ENCODE measurements at places on chromosomes 6 and 20. TPM values are rescaled to one million over a fixed set of nuclear protein-coding genes. Genes with fewer than 3 reads are reported as not detected.

DNA sequence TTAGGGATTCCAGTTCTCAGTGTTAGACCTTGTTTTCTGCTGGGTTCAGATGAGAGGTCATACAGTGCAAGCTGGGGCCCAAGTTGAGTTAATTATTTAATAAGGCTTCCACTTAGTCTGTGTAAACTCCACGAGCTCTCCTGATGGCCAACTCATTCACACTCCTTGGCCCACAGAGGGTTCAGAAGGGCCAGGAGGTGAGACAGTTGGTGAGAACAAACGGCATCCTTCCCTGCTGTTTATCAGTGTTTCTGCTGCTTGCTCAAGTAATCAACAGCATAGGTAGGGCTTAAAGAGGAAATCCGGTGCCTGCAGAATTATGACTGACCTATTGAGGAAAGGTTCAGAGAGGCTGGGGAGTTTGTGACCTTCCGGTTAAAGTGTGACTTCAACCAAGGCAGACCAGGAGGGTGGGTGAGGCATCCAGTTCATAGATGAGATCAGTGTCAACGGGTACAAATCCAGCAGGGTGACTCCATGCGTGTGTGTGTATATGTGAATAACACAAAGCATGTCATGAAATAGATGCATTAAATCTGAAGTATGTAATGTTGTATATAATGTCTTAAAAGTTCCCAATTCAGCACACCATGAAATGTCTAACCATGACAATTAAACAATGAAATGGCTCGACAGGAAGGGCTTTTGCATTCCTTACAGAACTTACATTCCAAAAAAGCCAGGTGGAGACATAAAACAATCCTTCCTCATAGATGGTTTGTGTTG, 37.4 kb upstream of the BCAS1 start:
- peaks cover 5% of the 10 kb centered on the region for H3K27me3 ChIP-seq
- H3K27ac ChIP-seq = no peak overlapping the region
- no peaks in the 10 kb centered on the region for H3K36me3 ChIP-seq
- DNase-seq = no peak

- H3K36me3 ChIP-seq = no peaks in the 10 kb centered on the region
- no peaks in the 10 kb centered on the region for H3K27me3 ChIP-seq
- peaks cover 8% of the 10 kb centered on the region for H3K4me1 ChIP-seq
- no peak overlapping the region for H3K27ac ChIP-seq
These were observed 27.8 kb downstream of the LRRC1 start for GRCh38 chr6:53822401-53823125.

GRCh38 chr20:48808382-48809034, 19.3 kb downstream of the PREX1 start:
- H3K4me3 ChIP-seq = no peak overlapping the region
- no peak for DNase-seq
- H3K36me3 ChIP-seq = peaks cover 55% of the 10 kb centered on the region
- peaks cover 23% of the 10 kb centered on the region for H3K4me1 ChIP-seq
- no peaks in the 10 kb centered on the region for H3K27me3 ChIP-seq

- peaks cover 66% of the 10 kb centered on the region for H3K36me3 ChIP-seq
- peak overlapping the region; percentile 94 for H3K27ac ChIP-seq
- peak overlapping the region; percentile 93 for H3K4me3 ChIP-seq
- no peaks in the 10 kb centered on the region for H3K27me3 ChIP-seq
These were observed 5.6 kb downstream of the PIM1 start for GRCh38 chr6:37175332-37176267.

DNA sequence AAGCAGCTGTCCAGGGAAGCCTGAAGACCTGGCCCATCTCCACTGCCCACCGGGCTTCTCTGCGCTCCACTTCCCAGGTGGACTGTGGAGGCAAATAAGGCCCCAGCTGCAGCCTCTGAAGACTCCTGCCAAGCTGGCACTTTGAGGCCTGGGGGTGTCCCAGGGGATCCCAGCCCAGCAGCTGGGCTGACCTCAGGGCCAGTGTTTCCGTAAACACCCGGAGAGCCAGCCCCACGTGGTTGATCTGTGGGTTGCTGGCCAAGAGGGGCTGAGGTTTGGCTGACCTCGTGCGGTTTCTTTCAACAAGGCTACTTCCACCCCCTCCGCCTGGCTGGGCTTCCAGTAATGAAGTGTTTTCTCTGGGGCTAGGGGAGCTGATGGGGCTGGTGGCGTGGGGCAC, 12.4 kb upstream of the CCN5 start:
- no peak for DNase-seq
- H3K36me3 ChIP-seq = no peaks in the 10 kb centered on the region
- H3K27me3 ChIP-seq = no peaks in the 10 kb centered on the region
- H3K27ac ChIP-seq = no peak overlapping the region
- H3K4me1 ChIP-seq = no peaks in the 10 kb centered on the region
- H3K4me3 ChIP-seq = no peak overlapping the region

DNA sequence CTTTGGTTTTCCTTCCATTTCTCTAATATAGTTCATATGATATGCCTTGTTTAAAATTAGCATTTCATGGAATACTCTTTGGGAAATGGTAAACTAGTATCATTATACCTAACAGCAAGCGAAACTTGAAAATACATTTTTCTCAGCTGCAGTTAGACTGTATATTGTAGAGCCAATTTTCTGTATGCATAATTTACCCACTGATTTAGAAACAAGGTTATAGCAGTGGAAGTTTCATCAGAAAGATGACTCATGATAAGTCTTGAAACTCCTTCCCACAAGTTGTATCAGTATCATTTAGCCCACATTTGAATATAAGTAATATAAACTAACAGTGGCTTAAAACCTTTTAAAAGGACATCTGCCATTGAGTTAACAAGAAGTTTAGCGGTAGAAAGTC, 164.8 kb upstream of the BMP5 start:
- no peaks in the 10 kb centered on the region for H3K36me3 ChIP-seq
- H3K27ac ChIP-seq = no peak overlapping the region
- H3K4me3 ChIP-seq = no peak overlapping the region
- no peaks in the 10 kb centered on the region for H3K4me1 ChIP-seq
- H3K27me3 ChIP-seq = no peaks in the 10 kb centered on the region
- no peak for DNase-seq

- H3K4me3 ChIP-seq = no peak overlapping the region
- no peak for DNase-seq
- no peaks in the 10 kb centered on the region for H3K4me1 ChIP-seq
- no peak overlapping the region for H3K27ac ChIP-seq
- H3K27me3 ChIP-seq = no peaks in the 10 kb centered on the region
These were observed 143.5 kb downstream of the FLRT3 start for GRCh38 chr20:14193885-14194284.

DNA sequence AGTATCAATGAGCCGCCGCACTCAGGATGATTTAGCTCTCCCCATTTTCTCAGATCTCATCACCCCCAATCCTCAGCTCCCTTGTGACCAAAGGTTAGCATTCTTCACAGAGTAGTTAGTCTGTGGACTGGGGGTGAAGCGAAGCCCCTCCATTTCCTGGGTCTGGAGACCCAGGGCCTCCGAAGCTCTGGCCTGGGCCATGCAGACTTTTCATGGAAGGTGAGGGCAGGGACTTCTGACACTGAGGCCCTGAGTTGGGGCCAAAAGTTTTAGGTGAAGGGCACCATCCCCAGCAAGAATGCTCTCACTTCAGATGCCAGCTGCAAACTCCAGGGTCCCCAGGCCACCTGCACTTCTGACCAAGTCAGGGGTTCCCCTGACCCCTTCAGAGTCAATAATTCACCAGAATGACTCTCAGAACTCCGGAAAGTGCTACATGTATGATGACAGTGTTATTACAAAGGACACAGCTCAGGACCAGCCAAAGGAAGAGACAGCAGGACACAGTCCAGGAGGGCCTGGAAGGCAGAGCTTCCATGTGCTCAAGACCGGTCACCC, 65.7 kb upstream of the DUSP22 start:
- H3K4me1 ChIP-seq = peaks cover 64% of the 10 kb centered on the region
- H3K36me3 ChIP-seq = no peaks in the 10 kb centered on the region
- peak overlapping the region; percentile 74 for H3K4me3 ChIP-seq
- no peak for DNase-seq

GRCh38 chr6:64217721-64218620, 582.4 kb downstream of the PHF3 start:
- H3K27me3 ChIP-seq = no peaks in the 10 kb centered on the region
- no peaks in the 10 kb centered on the region for H3K36me3 ChIP-seq
- no peaks in the 10 kb centered on the region for H3K4me1 ChIP-seq
- DNase-seq = no peak
- H3K27ac ChIP-seq = no peak overlapping the region
- H3K4me3 ChIP-seq = no peak overlapping the region

The RFX6 gene
- not detected for total RNA-seq

The NT5E gene
- 15.2 TPM for total RNA-seq

The GJA10 gene
- total RNA-seq = not detected

All from activated CD4-positive, alpha-beta T cell treated with anti-CD3 and anti-CD28 coated beads, Interleukin-2, amount 10 ng/mL, durations not matched to agents 24 days and 14 days (primary cell).